ENCODE measurements at places on chromosomes 12 and 14.

DNA sequence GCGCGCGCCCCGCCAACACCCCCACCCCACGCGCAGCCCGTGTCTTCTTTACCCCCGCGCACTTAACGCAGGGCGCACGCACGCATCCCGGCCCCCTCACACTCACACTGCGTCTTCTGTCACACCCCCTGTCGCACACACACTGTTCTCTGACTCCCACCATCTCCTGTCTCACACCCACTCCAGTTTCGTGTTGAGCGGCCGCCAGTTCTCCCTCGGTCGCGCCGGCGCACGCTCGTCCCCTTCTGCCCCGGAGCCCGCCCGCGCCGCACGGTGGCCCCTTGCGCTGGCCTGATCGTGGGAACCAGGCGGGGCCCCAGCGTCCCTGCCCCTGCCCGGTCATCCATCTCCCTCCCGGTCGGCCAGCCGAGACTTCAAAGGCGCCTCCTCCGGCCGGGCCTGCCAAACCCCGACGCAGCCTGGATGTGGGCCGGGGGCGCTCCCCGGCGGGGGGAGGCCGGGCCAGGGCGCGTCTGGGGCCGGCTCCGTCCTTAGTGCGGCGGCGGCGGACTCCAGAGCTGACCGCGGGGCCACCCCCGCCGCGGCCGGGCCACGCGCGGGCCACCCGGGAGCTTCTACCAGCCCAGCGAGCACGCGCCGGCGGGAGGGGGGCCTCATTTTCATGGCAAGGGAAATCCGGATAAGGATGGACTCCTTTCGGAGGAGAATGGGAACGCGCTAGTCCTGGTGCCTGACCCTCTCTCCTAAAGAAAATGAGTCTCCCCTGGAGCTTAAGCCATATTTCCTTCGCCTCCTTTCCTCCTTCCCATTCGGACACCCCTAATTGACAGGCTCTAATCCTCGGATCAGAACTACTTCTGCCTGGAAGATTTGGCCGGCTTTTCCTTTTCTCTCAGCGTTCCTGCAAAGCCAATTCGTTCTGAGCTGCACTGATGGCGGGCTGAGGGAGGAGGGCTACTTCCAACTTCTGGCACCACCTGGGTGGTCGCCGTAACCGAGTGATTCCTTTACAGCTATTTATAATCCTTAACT lies 82.0 kb upstream of the HMGA2 start:
- no peak for DNase-seq

GRCh38 chr14:102235275-102235897 lies 69.6 kb downstream of the MOK start:
- peak; percentile 37 for DNase-seq

DNA sequence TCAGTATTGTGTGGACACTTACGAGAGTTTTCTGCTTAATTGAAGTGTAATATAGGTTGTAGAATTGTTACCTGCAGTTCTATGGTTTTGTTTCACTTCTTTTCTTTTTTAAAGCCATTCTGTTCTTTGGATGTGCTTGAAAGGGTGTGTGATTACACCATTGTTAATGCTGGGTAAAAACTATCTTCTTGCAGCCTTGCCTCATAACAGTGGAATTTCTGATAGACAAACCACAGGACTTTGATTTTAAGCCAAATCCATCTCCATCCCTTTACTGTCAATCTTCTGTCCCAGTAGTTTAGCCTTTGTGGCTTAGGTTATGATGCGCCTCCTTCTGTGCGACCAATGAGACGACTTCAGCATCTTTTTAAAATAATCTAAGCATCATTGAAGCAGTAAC lies 182.3 kb downstream of the PELI2 start:
- DNase-seq: no peak

- no peak for DNase-seq
Observed at GRCh38 chr12:96150442-96150841, 43.7 kb upstream of the ELK3 start.

DNA sequence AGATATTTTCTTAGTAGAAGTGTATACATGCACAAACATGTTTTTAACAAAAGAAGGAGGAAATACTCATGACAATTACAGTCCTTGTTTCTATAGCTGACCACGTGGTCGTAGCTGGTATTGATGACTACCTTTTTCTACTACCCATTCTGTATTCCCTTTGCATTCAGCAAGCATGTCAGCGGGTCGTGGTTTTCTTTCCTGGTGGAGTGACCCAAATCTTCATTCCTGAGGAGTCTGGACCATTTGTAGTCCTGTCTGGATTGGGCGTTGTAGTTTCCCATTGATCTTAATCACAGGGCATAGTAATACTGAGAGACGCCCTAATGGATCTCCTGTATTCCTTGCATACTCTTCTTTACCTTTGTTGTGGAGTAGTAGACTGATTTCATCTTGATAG lies 472.1 kb upstream of the RGS6 start:
- DNase-seq: no peak

GRCh38 chr14:60175255-60175902 lies 10.2 kb upstream of the DHRS7 start:
- DNase-seq: no peak

- DNase-seq: no peak
Observed at GRCh38 chr14:52266179-52266578, 1.3 kb upstream of the PTGDR start.

DNA sequence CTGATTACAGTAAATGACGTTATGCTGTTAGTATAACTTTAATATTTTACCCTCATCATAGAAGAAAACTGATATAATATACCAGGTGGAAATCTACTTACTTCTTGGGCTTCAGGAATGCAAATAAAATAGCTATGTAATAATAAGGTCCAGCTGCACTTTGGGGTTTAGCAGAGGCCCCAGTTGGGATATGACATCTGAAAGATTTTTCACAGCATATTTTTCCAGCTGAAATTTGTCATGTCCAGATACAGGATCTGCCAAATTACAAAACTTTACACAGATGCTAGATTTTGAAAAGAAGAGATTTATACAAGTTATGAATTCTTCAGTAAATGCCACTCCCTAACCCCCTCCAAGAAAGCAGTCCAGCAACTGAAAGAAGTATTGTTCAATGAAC lies 29.2 kb upstream of the DCN start:
- DNase-seq: no peak

GRCh38 chr14:74938531-74939495 lies 15.8 kb upstream of the RPS6KL1 start:
- DNase-seq: no peak

DNA sequence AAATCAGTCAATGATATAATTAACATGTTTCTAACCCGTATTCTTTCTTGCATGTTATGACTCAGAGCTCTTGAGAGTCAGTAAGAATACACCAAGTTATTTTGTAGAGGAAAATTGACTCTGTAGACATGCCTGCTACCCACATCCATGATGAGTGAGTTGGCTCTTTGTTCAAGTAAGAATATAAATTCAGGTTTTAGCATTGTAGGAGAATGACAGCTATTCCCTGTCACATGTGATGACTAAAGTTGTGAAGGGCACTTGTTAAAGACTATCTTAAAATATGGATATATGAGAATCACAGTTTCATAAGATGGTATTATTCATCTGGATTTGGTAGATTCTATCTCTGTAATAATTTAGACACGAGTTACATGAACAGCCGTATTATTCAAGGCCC lies 209.1 kb downstream of the CCDC59 start:
- DNase-seq: no peak

GRCh38 chr14:88049266-88049665 lies 44.3 kb downstream of the GPR65 start:
- DNase-seq: no peak

- DNase-seq: no peak
Observed at GRCh38 chr12:106519607-106520021, 63.2 kb upstream of the RFX4 start.

DNA sequence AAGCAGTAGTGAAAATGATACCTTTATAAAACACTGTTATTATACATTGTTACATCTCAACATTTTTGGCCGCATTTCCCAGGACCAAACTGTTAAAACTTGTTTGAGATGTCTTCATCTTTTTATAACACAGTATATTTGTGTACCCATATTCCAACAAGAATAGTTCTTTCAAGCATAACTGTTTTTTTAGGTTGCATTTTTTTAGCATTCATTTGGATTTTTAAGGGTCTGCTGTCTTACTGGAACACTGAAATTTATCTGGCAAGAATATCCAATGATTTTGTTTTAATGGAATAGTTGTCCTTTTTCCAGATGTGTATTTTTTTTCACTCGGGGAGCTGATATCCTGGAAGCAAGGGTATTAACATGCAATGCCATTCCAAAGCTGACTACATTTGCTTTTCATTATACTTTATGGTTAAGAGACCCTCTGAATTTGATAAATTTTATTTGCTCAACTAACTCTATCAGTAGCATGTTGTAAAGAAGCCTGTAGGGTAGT lies 8.9 kb upstream of the NAV3 start:
- no peak for DNase-seq

DNA sequence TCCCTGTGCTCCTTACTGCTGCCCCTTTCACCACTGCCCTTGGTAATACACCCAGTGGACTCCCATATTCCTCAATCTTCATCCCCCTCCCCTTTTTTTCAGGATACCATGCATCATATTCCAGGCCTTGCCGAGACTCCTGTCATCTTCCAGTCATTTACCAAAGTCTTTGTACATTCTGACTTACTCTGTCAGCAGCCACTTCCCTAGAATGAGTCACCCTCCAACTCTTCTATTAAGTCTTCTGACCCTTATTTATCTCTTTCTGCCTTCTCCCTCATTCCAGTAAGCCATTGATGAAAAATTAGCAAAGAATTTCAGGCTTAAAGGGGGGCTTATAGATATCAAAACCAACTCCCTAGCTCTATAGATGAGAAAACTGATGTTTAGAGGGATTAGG lies 128.0 kb downstream of the STXBP6 start:
- no peak for DNase-seq

- DNase-seq: no peak
Observed at GRCh38 chr14:68580096-68580645, 212.7 kb downstream of the ZFP36L1 start.

- no peak for DNase-seq
Observed at GRCh38 chr12:131425112-131426075, 285.5 kb upstream of the SFSWAP start.

GRCh38 chr12:54039417-54040147 lies 6.7 kb downstream of the HOXC5 start:
- DNase-seq: no peak

DNA sequence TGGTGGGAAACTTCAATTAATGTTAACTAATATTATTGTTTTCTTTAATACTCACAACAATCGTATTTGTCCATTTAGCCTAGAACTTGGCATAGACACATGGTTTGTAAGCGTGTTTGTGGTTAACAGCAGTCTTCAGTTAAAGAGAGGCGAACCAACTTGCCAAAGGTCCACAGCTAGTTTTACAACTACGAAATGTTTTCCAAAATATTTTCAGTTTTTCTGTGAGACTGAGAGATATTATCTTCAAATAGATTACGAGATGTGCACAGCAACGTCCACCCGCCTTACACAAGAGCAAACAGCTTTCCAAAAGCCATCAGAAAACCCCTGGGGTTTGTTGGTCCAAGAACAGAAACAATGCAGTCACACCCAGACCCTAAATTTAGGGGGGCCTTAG lies 58.6 kb upstream of the RASSF3 start:
- DNase-seq: no peak

GRCh38 chr12:64796205-64796845 lies 28.1 kb upstream of the TBC1D30 start:
- DNase-seq: no peak

DNA sequence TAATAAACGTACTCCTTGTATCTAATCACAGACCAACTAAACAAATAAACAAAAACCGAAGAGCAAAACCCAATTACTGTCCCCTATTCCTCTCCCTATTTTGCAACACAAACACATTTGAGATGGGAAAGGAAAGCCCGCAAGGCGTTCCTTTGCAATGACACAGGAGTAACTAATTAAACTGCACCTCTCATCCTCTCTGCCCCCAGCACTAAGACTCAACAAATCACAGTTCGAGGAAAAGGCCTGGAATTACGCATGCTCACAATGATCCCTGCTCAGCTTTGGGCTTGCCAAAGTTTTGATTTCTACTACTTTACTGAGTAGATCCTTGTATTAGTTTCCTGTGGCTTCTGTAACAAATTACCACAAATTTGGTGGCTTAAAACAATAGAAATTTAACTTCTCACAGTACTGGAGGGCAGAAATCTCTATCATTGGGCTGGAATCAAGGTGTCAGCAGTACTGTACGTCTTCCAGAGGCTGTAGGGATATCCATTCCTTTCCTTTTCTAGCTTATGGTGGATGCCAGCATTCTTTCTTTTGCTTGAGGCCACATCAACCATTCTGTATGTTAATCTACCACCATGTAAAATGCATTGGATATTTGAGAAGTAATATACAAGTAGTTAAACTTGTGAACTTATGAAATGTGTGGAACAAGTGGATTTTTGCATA lies 123.0 kb downstream of the NAV3 start:
- DNase-seq: no peak

DNA sequence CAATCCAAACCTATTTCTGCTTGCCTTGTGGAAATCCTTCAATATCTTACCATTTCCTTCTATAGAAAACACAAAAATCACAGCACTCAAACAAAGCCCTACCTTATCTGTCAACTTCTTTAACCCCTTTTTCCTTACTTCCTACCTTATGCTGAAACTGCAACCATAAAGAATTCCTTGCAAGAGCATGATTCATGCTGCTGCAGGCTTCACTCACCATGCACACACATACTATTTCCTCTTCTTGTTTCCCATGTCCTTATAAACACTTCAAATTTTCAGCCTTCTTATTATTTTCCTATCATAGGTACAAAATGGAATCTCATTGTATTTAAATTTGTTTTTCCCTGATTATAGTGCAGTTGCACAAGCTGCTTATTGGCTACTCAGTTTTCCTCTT lies 23.3 kb downstream of the LMNTD1 start:
- no peak for DNase-seq

GRCh38 chr14:60215127-60215444 lies 33.9 kb upstream of the PPM1A start:
- no peak for DNase-seq

GRCh38 chr12:118979763-118980406 lies 1.5 kb upstream of the SRRM4 start:
- DNase-seq: no peak

DNA sequence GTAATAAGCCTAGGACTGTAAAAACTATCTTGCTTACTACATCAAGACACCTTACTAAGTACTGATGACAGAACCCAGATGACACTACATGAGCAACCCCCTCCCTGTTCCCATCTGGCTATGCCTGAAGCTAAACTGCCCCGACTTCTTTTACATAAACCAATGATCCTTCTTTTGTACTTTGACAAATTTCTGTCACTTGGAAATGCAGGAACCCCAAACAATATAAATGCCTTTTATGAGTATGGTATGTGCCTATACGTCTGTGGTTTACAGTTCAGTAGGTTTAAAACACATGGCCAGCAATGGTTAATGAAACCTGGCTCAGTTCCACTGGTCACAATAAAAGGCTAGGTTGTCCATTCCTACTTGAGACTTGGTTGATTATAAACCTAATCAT lies 6.1 kb downstream of the SYCP3 start:
- DNase-seq: no peak

Measured in stimulated activated CD4-positive, alpha-beta T cell treated with anti-CD3 and anti-CD28 coated beads, TNF-alpha, amount 100 ng/mL, for 1 hour (primary cell).